CD4-positive, alpha-beta T cell treated with Interleukin-12 subunit alpha and Interleukin-12 subunit beta, for 1 hour (primary cell): ENCODE measurements at places on chromosomes 16 and 17.
A peak's percentile ranks its signal among the peaks of the same experiment; 100 is the strongest.

GRCh38 chr16:72300892-72301291 is 128.9 kb upstream of the PMFBP1 start:
- no peak for DNase-seq

- no peak for DNase-seq
Observed at GRCh38 chr17:30964876-30965275, 6.0 kb upstream of the RNF135 start.

- DNase-seq, result no peak
Observed at GRCh38 chr16:78775161-78775561, 675.7 kb downstream of the WWOX start.

DNA sequence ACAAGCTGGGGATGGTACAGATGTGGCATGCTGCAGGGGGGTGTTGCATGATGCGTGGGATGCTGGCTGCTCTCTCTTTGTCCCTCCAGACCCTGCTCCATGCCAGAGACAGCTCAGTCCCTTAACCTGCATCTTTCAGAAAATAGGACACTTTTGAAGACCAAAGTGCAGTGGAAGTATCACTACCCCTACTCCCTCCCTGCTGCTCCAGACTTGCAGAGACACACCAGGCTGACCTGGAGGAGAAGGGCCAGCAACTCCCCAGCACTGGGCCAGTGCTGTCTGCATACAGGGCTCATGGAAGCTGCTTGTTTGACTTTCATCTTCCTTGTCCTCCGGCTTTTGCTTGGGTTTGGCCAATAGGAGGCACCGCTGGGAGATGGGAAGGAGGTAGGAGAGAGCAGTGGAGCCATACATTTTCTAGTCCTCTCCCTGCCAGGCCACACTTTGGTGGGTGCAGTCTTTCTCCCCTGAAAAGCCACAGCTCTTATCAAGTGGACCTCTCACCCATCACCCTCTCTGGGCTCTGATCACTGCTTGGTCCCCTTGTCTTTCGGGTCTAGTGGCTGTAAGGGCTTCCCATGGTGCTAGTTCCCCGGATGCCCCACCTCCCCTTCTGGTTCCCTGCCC is 46.1 kb upstream of the NKD1 start:
- DNase-seq, result no peak

GRCh38 chr17:76232342-76232741 is 8.0 kb downstream of the RNF157 start:
- no peak for DNase-seq

DNA sequence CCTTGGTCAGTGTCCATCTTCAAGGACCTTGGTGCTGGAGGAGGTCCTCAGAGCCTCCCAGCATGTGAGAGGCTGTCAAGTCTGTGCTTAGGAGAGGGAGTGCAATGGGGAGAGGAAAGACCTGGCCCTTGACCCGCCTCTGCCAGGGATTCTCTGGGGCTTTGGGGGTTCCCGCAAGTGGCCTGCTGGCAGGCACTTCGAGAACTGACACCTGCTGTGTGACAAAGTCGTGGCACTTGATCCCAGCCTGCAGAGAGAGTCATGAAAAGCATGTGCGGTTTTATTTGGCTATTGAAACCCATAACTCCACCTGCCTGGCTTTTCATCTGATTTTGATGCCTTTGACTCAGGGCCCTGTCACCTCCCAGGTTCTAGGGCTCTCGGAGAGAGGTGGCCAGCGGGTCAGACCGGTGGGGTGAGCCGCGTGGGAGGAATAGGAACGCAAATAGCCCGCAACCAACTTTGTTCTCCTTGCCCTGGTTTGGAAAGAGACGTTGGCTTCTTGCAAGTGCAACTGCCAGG is 42.8 kb upstream of the GSE1 start:
- DNase-seq, result no peak

DNA sequence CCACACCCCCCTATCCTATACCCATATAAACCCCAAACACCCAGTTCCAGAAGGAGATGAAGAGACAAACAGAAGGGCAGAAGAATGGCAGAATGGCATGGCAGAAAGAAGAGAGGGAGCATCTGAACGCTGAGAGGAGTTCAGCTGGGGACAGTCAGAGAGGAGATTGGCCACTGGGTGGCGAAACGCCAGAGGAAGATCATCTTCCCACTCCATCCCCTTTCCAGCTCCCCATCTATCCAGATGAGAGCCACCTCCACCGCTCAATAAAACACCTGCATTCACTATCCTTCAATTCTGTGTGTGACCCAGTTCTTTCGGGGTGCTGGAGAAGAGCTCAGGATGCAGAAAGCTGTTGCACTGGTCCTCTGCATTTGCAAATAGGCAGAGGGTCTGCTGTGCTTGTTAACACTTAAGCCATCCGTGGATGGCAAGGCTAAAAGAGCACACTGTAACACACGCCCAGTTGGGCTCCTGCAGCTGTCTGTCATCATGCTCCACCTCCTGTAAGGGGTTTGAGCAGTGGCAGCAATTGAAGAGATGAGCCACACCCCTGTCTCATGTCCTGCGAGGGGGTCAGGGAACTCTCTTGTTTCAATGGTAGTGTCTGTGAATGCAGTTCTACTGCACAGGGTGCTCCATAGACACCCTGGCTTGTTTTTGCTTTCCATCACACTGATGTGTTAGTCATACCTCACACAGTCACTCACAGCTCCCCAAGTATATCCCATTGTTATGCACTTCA is 1034.8 kb upstream of the RBFOX1 start:
- DNase-seq, result no peak

DNA sequence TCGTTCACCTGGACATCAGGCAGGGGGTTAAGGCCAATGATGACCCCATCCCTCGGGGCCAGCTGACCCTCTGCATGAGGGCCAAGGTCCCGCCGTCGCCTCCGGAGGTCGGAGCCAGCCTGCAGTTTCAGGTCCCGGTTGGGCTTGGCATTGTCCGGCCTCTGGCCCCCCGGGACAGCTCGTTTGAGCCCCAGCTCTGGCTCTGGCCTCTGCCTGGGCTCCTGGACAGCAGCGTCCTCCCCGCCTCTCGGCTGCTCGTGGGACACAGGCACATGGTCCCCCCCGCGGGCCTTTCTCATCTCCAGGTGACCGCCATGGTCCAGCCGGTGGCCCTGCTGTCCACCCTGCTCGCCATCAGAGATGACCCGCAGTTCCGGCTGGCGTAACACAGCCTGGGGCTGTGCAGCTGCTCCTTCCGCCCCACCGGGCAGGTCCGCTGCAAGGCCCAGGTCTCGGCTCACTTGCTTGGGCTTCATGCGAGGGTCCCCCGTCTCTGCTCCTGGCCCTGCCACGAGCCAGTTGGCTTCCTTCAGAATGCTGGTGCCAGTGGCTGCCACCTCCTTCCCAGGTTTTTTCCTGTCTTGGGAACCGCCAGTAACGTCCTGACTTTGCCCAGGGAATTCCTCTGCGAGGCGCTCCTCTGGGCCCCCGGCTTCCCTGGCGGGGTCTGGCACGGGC is 6.7 kb downstream of the NDUFAF8 start:
- DNase-seq, result no peak

GRCh38 chr16:9657641-9658040 is 524.6 kb downstream of the GRIN2A start:
- DNase-seq, result no peak

GRCh38 chr17:81063106-81064093 is 28.4 kb downstream of the BAIAP2 start:
- DNase-seq, result no peak

DNA sequence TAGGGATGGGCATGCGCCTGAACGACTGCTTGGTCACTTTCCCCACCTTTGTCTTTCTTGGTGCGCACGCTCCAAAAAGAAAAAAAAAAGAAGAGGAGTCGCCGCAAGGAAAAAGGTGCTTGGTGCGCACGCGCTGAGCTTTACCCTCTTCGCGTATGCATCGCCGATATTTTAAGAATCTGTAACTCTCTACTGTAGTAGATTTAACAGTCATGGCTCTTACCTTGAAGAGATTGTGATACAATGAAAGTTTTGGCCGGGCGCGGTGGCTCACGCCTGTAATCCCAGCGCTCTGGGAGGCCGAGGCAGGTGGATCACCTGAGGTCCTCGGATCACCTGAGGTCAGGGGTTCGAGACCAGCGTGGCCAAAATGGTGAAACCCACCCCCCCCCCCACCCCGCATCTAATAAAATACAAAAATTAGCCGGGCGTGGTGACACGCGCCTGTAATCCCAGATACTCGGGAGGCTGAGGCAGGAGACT is 609 bp upstream of the FXR2 start:
- DNase-seq, result no peak

- DNase-seq, result peak; percentile 76
Observed at GRCh38 chr17:1197781-1198490, 18.2 kb upstream of the ABR start.

DNA sequence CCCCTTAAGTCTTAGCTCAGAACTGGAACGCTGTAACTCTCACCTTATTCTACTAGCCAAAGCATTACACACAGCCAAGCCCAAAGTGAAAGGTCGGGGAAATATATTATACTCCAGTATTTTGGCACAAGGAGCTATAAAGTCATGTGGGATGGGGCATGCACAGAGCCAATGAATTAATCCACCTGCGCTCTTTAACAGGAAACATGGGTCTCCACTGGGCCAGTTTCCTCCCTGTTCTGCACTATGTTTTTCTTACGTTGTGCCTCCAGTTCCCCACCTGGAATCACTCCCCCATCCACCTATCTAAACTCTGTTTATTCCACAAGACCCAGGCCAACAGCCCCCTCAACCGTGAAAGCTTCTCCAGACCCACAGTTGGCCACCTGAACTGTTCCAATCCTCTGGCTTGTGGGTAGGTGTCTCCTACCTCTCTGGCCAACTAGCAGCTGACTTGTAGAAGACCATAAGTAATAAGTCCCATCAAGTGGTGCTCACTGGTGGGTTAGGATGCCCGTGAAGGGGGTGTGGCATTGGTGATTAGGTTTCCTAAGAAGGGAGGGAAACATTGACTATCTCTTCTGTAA is 286.9 kb downstream of the NPIPA8 start:
- no peak for DNase-seq

DNA sequence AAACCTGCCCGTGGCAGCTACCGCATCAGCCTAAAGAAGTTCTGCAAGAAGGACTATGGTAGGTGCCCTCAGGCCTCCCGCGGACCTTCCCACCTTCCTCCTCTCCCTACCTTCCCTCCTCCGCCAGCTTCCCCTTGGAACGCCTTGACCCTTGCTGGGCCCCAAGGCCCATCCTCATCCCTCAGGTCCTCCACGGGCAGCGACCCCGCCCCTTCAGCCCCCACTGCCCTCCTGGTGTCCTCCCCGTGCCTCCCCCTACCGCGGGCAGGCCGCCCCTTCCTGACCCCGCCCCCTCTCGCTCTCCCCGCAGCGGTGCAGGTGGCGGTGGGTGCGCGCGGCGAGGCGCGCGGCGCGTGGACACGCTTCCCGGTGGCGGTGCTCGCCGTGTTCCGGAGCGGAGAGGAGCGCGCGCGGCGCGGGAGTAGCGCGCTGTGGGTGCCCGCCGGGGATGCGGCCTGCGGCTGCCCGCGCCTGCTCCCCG is 1.4 kb upstream of the TBC1D24 start:
- peak; percentile 37 for DNase-seq
